CD4-positive, alpha-beta T cell treated with Interleukin-17A for 4 hours (primary cell): ENCODE measurements at places on chromosomes 3 and 15.

GRCh38 chr15:96230526-96231181 lies 99.8 kb upstream of the NR2F2 start:
- DNase-seq = no peak

- no peak for DNase-seq
Observed at GRCh38 chr3:69189487-69189886, 67.1 kb upstream of the LMOD3 start.

- DNase-seq = no peak
Observed at GRCh38 chr15:70284438-70285214, 186.9 kb upstream of the TLE3 start.

- no peak for DNase-seq
Observed at GRCh38 chr3:75300606-75301005, 363.5 kb upstream of the FRG2C start.

DNA sequence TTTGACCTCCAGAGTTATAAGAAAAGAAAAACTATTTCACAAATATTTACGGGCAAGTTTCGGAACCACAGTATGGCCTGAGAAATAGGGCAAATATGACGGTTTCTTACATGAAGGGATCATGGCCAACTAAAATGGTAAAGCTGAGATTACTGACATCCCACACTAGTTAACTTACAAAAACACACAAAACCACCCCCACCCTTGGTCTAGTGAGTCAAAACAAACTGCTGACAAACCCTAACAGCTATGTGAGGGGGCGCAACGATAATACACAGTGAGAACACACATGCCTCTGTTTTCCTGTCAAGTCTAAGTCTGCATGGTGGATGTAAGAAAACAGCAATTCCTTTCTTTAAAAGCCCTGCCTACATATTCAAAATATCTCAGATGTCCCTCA lies 32.3 kb downstream of the CBLB start:
- DNase-seq = peak; percentile 45

DNA sequence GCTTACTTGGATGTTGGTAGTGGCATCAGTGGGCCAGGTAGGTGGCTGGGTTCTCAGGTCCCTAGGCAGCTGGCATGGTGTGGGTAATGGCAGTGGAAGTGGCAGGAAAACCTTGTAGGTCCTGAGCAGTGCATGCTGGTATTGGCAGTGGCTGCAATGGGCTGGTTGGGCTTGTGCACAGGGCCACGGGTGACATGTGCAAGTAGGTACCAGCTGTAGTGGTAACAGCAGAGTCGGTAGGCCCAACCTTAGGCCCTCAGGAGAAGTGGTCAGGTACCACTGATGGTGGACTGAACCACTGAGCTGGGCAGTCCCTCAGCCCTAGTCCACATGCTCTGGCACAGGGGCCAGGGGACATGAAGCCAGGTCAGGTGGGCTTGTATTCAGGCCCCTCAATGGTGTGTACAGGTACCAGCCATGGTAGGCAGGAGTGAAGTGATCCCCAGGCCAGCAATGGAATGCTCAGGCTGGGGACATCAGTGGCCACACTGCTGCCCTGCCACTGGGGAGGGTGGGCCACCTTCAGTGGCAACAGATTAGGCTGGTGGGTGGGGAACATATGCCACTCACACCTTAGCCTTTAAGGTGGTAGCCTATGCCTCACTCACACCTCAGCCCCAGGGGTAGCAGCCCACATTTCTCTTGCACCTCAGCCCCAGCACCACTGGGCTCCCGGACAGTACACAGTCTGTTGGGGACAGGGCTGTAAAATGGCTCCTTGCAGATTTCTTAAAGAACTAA lies 118.1 kb downstream of the LRRK1 start:
- no peak for DNase-seq

DNA sequence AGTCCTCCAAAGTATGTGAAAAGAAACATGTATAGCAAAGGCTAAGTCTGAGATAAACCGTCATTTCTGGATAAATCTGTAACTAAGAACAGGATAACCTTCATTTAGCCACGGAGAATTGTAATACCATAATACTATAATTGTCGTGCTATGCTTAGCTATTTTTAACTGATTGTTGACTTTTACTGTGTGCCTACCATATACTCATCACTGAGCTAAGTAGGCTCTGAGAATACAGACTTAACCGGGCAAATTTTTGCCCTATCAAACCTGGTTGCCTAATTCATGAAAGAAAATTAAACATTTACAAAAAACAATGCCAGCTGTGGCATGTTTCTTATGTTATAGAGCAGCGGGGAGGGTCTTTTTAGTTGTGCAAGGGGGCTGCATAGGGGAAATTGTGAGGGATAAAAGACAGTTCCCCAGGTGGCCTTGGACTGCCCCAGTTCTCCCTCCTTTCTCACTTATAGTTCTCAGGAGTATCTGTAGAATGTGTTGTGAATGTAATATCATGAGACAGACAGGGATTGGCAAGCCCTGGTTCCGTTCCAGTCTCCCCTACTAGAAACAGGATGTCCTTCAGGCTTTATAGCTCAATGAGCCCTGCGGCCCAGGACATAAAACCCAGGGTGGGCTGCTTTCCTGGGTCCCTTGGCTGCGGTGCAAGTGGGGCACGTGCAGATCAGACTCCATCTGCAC lies 318.5 kb downstream of the GBE1 start:
- no peak for DNase-seq

- DNase-seq = no peak
Observed at GRCh38 chr3:183554377-183554776, 1.1 kb downstream of the KLHL6 start.

DNA sequence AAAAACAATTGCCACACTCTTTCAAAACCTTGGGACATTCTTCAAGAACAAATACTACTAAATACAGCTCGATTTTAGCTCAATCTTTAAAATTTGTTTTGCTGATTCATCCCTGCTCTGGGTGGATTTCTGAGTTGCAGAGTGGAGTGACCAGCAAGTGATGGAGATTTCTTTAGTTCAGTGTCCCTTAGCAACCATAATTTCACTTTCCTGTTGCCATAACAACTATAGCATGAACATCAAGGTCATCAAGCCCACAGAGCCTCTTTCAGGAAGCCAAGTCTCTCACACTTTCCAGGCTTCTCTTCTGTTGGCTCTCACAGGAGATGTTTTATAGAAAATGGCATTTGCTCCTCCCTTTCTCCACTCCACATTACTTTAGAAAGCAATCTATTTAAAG lies 597.2 kb upstream of the ADAMTS9 start:
- DNase-seq = no peak

GRCh38 chr3:185199206-185199605 lies 46.3 kb upstream of the C3orf70 start:
- no peak for DNase-seq

GRCh38 chr3:97736928-97737327 lies 27.6 kb upstream of the ARL6 start:
- no peak for DNase-seq

DNA sequence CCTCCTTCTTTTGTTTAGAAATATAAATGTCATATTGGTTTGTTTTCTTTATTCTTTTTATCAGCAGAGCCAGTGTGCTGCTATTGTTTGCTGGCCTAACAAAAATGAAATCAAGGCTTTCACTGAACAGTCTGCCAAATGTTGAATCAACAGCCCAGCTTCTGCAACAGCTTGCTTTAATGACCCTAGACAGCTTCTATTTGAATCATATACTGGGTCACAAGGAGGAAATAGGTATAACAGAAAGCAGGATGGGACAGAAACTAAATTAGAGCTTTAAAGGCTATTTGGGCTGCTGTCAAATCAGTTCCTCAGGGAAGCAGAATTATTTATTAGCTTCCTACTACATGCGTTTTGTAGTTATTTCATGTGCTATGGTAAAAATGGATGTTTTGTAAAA lies 12.1 kb upstream of the DNAJC13 start:
- no peak for DNase-seq

GRCh38 chr3:27456554-27456953 lies 27.6 kb downstream of the SLC4A7 start:
- DNase-seq = no peak

DNA sequence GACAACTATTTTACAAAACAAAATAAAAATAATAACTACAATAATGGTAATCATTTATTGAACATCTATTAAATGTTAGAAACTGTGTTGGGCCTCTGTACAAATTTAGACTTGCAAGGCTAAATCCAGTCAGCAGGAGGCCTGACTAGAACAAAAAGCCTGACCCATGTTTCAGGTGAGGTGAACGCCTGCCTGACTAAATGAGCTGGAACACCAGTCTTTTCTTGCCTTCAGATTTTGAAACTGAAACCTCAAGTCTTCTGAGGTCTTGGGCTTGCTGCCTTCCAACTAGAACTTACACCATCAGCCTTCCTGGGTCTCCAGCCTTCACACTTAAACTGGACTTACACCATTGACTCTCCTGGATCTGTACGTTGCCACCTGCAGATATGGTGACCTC lies 706.9 kb downstream of the TBL1XR1 start:
- DNase-seq = no peak

DNA sequence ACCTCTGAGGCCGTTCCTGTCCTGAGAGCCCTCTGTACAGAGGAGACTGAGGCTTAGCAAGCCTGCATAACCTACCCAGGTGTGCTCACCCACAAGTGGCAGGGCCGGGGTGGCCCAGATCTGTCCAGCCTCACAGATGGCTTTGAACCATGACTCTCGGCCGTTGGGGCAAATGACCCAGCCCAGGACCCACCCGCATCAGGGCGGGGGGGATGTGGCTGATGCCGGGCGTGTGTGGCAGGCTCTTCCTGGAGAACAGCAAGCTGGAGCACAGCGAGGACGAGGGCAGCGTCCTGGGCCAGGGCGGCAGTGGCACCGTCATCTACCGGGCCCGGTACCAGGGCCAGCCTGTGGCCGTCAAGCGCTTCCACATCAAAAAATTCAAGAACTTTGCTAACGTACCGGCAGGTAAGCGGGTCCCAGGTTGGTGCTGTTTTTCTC lies 133.5 kb downstream of the LRRK1 start:
- no peak for DNase-seq

- no peak for DNase-seq
Observed at GRCh38 chr3:20682573-20682972, 496.6 kb upstream of the SGO1 start.
